Putamen (tissue), 1 donor: ENCODE measurements at places on chromosomes 16 and 17.

DNA sequence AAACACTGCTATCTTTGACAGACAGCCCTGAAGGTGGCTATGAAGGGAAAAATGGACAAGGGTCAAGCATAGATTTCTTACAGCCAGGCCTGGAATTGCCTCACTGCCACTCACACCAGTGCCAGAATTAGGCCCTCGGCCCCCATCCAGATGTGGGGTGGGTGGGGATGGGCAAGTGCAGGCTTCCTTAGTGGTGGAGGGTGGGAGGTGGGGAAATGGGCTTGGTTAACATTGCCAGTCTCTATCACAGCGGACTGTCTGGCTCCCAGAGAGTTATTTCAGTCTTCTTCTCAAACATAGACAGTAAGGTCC, 24.9 kb downstream of the B9D1 start:
- no peak for DNase-seq

GRCh38 chr17:59534583-59534982, 30.8 kb upstream of the DHX40 start:
- DNase-seq, result no peak

DNA sequence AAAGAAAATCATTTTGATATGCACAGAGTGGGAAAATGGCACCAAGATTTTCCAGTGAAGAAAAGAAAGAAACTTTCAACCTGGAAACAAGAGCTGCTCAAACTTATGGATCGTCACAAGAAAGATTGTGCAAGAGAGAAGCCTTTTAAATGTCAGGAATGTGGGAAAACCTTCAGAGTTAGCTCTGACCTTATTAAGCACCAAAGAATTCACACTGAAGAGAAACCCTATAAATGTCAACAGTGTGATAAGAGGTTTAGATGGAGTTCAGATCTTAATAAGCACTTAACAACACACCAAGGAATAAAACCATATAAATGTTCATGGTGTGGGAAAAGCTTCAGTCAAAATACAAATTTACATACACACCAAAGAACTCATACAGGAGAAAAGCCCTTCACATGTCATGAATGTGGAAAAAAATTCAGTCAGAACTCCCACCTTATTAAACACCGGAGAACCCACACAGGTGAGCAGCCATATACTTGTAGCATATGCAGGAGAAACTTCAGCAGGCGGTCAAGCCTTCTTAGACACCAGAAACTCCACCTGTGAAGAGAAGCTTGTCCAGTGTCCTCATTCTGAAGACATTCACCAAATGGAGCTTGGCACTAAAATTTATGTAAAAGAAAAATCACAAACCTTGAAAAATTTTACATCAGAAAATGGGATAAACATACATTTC, 12.2 kb downstream of the ZNF75A start:
- no peak for DNase-seq

GRCh38 chr16:88920618-88921590, 54.4 kb upstream of the PABPN1L start:
- DNase-seq, result no peak

GRCh38 chr16:46866286-46866685, 17.9 kb upstream of the GPT2 start:
- DNase-seq, result no peak

GRCh38 chr17:11109106-11109505, 131.9 kb upstream of the SHISA6 start:
- DNase-seq, result no peak

GRCh38 chr17:56727876-56728617, 105.7 kb downstream of the C17orf67 start:
- DNase-seq, result no peak

DNA sequence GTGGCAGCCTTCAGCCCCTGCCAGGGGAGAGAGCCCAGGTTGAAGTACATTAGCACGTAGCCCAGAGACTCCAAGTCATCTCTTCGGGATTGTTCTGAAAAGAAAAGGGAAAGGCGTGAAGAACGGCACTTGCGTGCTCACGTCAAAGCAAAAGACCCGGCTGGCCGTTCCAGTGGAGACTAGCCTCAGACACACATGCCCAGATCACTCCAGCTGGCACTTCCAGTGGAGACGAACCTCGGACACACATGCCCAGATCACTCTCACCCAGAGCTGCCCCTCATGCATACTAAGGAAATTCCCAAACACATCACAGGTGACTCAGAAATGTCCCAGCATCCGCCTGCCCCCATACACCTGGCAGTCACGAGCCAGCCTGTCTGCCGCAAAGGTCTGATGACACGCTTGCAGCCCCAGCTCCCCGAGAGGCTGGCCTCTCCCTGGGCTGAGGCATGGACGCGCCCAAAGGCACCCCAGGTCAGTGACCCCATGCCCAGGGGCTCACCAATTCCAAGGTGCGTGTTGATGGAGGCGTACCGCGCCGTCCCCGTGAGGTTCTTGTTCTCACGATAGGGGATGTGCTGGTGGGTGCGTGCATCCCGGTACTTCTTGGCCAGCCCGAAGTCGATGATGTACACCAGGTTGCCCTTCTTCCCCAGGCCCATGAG, 20.9 kb downstream of the CSNK1D start:
- DNase-seq, result no peak

- DNase-seq, result no peak
Measured at GRCh38 chr16:27595475-27595874, 45.5 kb downstream of the KATNIP start.

DNA sequence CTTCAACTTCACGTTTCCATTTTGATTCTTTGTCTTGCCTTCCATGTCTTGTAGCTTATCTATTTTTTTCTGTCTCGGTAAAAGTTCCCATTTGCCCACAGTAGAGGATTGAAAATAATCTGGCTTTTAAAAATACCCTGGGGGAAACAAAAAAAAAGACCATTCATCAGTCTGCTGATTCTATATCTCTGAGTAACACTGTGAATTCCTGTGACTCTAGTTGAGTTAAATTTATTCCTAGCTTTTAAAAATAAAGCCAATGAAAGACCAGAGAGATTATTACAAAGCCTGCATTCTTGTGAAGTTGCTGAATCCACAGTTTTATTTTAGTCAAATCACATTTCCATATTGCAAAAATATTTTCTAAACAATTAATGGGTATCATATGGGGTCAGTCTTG, 532.3 kb downstream of the CDH13 start:
- no peak for DNase-seq

- DNase-seq, result no peak
Measured at GRCh38 chr17:55279203-55279602, 14.4 kb downstream of the HLF start.

GRCh38 chr17:8041249-8041928, 2.5 kb downstream of the ALOX15B start:
- no peak for DNase-seq

GRCh38 chr16:87240211-87241136, 76.7 kb downstream of the C16orf95 start:
- DNase-seq, result no peak

- peak; percentile 22 for DNase-seq
Measured at GRCh38 chr17:35973333-35974260, 7.7 kb downstream of the CCL16 start.

DNA sequence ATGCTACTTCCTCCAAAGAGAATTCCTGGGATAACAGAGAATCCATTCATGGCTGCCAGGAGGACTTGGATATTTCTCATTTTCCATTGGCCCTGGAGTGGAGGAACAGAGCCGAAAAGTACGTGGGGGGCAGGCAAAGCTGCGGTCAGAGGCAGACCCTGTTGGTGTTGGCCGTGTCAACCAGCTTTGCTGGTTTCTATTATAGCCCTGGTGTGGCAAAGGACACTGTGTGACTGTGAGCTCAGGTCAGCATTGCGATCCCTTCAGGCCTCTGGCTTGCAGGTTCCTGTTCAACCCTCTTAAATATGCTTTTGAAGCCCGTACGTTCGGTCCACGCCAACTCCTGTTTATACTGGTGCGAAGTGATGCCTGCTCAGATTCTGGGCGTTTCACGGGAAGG, 596.2 kb downstream of the MAF start:
- no peak for DNase-seq

- DNase-seq, result no peak
Measured at GRCh38 chr16:4922721-4923342, 14.1 kb downstream of the PPL start.

- DNase-seq, result no peak
Measured at GRCh38 chr16:24853169-24853824, 7.5 kb downstream of the SLC5A11 start.

DNA sequence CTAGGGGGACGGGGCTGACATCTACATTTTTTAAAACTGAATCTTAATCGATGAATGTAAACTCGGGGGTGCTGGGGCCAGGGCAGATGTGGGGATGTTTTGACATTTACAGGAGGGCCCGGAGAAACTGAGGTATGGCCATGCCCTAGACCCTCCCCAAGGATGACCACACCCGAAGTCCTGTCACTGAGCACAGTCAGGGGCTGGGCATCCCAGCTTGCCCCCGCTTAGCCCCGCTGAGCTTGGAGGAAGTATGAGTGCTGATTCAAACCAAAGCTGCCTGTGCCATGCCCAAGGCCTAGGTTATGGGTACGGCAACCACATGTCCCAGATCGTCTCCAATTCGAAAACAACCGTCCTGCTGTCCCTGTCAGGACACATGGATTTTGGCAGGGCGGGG, 21.4 kb downstream of the ADAM11 start:
- no peak for DNase-seq

- no peak for DNase-seq
Measured at GRCh38 chr16:84292011-84292410, 2.7 kb upstream of the WFDC1 start.

- peak; percentile 33 for DNase-seq
Measured at GRCh38 chr17:33266611-33267010, 26.5 kb downstream of the ASIC2 start.

- no peak for DNase-seq
Measured at GRCh38 chr17:47873200-47874090, 22.5 kb upstream of the SP6 start.

DNA sequence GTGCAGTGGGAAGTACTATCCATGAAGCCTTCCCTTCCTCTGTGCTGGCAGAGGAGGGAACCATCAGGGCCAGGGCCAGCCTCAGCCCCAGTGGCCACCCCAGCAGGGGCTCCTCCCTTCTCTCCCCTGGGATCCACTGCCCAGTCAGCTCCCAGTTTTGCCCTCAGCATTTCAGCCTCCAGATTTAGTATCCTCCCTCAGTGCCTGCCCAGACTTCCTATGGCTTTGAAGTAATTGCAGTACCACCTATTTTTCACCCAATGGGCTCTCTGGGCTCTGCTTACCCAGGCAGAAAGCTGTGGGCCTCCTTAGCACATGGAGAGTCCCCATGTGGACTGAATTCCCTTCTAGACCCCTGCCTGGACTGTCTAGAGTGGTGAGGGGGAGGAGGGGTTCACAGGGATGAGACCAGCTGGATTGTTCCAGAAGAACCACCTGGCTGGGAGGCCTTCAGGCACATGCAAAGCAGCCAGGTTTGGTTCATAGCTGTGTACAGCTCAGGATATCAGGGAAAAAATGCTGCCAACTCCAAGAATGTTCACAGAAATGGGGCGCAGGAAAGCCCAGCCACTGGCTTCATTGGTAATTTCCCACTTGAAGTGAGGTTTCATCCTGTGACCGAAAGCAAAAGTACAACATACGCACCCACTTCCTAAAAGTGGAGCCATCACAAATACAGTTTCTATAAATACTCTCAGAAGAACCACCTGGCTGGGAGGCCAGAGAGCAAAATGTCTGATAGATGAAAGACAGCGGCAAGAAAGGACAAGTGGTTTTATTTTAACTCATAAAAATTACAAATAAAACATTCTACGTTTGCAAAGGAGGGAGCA, 15.2 kb upstream of the HERPUD1 start:
- no peak for DNase-seq

DNA sequence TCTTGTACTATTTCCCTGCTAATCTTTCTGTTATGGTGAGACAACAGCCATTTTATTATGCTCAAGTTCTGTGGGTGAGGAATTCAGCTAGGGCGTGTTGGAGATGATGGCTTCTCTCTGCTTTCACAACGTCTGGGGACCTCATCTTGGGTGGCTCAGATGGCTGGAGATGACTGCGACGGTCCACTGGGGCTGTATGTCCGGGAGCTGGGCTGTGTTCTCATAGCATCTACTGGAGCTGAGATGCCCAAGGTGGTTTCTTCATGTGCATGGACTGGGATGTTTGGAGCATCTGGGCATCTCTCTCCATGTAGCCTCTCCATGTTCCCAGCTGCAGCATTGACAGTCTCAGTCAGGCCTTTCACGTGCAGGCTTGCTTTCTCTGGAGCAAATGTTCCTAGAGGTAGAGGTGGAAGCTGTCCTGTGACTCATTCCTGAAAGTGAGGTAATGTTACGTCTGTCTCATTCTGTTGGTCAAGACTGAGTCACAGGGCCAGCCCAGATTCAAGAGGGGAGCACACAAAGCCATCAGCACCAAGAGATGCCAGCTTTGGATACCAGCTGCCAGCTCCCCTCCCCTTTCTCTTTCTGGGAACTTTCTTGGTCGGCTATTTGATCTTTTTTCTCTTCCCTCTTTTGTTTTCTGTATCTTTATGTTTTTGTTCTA, 96.2 kb downstream of the RAP1GAP2 start:
- no peak for DNase-seq

DNA sequence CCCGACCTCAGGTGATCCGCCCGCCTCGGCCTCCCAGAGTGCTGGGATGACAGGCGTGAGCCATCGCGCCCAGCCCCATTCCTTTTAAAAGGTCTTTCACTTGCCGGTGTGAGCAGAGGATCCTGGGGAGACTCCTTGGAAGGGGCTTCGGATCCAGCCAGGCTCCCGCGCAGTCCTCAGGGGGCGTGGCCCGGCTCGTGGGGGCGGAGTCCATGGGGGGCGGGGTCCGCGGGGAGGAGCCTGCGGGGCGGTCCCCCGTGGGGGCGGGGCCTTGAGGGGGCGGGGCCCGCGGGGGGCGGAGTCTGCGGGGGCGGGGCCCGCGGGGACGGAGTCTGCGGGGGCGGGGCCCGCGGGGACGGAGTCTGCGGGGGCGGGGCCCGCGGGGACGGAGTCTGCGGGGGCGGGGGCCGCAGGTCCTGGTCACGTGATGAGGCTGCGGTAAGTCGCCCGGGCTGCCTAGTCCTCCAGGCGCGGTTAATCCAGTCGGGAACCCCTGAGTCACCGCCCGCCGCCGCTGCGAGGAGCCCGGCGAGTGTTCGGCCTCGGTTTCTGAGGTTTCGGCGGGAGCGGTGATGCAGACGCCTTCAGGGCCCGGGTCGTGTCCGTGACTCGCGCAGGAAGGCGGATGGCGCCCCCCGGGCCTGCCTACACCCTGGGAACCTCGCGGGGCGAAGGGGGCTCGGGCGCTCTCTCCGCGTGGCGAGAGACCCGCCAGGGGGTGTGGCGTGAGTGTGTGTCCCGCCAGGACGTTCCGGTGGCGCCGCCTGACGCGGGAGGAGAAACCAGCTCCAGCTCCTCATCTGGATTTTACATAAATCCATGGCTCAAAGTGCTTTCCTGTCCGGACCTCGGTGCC, 23.6 kb upstream of the ABR start:
- DNase-seq, result no peak

DNA sequence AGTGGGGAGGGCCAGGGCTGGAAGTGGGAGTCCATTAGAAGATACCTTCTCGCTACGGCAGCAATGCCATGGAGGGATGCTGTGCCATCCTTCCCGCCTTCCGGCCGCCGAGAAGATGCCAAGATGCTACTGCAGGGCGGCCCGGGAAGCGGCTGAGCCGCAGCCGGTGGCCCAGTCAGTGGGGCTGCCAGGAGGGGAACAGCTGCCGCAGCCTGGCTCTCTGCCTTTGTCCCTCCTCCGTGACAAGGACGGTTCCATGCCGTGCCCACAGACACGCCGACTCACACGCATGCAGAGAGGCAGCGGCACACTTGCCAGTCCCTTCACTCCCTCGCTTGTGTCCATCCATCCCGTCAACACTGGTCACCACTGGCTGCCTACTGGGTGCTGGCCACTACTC, 20.2 kb upstream of the NCBP3 start:
- no peak for DNase-seq
